Karpas-422 (cell line): ENCODE measurements at places on chromosomes 6 and 20. TPM values are rescaled to one million over a fixed set of nuclear protein-coding genes. Genes with fewer than 3 reads are reported as not detected.

GRCh38 chr6:71288228-71289038, at the start of gene OGFRL1:
Gene OGFRL1 (plus strand): TSS chr6:71288811. CDS start chr6:71288937, 126 bp downstream.
- peak; percentile 93 for DNase-seq

DNA sequence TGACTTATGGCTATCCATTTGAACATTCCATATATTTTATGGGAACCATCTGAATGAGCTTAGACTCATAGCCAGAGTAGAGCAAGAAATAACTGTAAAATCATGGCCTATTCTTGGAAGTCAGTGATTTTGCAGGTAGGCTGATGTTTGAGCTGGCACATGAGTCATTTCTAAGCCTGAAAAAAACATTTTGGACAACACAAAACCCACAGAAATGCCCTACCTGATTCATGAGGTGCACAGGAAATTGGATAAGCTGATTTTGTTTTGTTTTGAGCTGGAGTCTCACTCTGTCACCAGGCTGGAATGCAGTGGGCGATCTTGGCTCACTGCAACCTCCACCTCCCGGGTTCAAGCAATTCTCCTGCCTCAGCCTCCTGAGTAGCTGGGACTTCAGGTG, 443.0 kb downstream of the PKHD1 start:
- no peak for DNase-seq

GRCh38 chr20:37313546-37314091, 24.2 kb downstream of the MANBAL start:
- DNase-seq, result no peak

Gene SUMO4
- total RNA-seq, result 2.2 and 2.4 TPM in 2 replicates

DNA sequence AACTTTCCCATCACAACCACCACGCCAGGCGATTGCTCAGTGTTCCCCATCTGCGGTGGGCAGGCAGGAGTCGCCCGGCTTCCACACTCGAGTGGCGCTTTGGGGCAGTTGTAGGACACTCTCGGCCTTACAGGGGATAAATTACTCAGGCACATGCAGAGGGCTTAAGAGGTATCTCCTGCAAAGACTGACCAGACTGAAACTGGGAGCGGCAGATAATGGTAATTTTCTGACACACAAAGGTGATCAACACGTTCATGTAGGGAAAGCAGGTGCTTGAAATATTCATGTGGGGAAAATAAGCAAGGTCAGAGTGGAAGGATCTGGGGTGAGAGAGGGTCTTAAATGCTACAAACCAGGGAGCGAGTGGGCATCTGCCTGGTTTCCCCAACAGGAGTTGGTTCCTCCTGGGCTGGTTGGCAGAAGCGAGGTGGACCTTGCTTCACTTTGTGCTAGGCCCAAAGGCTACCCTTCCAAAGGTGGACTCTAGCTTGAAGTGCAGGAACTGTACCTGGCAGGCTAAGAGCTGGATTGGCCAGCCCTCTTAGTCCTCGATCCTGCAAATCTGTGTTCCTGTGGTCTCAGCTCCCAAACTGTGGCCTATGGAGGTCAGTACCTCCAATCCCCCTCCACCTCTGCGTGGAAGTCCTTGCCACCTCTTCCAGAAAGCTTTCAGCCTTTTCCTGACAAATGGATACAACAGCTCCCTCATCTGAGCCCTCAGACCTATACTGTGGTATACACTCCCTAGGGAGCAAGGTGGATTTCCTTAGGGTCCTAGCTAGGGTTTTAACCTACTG, 16.7 kb downstream of the PLAGL2 start:
- DNase-seq, result no peak

GRCh38 chr6:3768502-3768901, 17.0 kb upstream of the PXDC1 start:
- DNase-seq, result no peak

DNA sequence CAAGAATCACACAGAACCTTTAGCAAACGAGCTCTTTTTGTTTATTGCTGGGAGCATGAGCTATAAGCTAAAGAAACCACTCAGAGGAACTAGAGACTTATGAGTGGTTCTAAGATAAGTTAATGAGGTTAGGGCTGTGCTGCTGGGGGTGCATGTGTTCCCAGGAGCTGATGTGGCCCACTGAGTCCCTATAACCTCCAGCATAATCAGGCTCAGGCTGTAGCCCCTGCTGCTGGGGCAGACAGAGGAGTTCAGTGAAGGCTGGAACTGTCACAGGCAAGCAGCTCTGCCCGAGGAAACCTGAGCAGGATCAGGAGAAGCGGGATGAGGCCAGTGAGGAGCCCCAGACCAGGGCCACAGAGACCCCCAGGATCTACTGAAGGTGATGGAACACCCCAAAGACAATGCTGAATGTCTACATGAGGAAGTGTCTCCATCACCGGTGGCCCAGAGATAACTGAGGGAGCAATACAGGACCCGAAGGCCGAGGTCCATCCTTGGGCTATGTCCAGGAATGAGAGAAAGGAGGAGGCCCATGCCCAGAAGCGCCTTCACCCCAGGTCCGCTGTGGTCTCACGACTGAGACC, 17.3 kb downstream of the TUBB2B start:
- DNase-seq, result no peak

- no peak for DNase-seq
Observed at GRCh38 chr6:134733801-134734200, 216.1 kb downstream of the ALDH8A1 start.

GRCh38 chr20:62822788-62823651, 6.2 kb downstream of the COL9A3 start:
- peak; percentile 96 for DNase-seq

Gene CLDN20
- not detected in 2 replicates for total RNA-seq

DNA sequence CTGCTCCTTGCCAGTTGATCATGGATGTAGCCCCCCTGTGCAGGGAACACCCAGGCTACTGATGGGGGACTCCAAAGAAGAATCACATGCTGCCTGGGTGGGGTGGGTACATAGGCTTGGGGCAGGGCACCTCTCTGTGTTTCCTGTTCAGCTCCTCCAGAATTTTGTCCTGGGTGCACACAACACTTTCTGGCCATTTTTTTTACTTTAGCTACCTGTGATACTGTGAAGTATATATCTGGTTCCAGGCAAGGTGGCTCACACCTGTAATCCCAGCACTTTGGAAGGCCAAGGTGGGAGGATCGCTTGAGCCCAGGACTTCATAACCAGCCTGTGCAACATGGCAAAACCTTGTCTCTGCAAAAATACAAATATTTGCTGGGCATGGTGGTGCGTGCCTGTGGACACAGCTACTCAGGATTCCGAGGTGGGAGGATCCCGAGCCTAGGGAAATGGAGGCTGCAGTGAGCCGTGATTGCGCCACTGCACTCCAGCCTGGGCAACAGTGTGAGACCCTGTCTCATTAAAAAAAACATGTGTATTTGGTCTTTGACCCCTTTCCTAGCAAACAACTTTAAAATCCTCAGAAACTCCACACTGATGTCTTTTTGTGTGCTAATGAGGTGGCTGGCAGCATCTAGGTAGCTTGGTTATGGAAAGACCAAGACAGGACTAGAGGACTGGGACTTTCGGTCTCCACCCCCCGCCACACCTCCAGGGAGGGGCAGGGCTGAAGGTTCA, 14.1 kb downstream of the SLC4A11 start:
- DNase-seq, result no peak

Gene VWA7
- total RNA-seq, result 0.29 and 0.34 TPM in 2 replicates

GRCh38 chr20:32819992-32820697, 391 bp downstream of the MAPRE1 start:
- DNase-seq, result peak; percentile 94

DNA sequence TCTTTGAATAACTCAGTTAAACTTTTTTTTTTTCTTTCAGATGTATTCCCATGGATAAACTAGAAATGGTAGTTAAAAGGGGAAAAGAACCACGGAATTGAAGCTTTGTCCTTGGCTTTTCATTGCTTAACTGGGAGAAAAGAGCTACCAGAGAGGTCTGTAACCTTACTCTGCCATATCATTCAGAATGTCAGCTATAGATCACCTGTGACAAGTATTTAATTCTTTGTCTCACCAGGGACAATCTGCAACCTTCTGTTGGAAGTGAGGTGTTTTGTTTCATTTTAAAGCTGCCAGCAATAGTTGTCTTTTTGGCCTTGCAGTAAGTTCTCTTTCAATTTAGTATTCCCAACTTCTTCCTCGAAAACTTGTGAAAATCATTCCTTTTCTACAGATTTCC, 618.4 kb downstream of the FRK start:
- no peak for DNase-seq
